ENCODE measurements at places on chromosomes 4 and X.

GRCh38 chr4:100591161-100591876 is 73.5 kb upstream of the EMCN start:
- DNase-seq = no peak

- DNase-seq = no peak
These were observed 160.0 kb downstream of the EFNB1 start for GRCh38 chrX:68988865-68989264.

DNA sequence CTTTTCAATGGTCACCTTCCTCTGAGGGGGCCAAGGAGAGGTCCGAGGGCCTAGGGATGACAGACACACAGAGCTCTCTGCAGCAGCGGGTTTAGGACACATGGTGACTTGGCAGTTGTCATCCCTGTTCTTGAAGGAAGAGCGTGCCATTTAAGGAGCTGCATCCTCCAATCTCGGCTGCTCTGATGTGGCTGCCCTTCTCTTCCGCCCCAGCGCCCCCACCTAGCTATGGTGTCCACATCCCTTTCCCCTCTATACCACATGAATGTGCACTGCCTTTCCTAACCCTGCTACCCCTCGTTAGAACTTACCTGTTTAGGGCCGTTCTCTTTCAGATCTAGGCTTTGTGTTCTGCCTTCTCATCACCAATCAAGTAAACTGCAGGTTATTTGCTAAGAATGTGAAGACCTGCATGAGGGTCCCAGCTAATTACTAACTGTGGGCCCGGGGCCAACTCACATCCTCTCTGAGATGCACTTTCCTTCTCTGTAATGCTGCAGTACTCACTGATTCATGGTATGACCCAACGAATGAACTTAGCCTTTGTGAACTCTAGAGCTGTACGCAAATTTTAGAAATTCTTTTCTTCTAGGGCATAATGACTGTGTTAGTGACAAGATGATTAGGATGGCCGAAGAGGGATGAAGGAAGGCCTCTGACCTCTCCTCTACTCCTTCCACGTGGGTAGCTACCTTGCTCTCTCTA is 38.2 kb downstream of the CHST7 start:
- DNase-seq = no peak

- DNase-seq = peak; percentile 75
These were observed 3.5 kb downstream of the ZXDA start for GRCh38 chrX:57906790-57907189.

DNA sequence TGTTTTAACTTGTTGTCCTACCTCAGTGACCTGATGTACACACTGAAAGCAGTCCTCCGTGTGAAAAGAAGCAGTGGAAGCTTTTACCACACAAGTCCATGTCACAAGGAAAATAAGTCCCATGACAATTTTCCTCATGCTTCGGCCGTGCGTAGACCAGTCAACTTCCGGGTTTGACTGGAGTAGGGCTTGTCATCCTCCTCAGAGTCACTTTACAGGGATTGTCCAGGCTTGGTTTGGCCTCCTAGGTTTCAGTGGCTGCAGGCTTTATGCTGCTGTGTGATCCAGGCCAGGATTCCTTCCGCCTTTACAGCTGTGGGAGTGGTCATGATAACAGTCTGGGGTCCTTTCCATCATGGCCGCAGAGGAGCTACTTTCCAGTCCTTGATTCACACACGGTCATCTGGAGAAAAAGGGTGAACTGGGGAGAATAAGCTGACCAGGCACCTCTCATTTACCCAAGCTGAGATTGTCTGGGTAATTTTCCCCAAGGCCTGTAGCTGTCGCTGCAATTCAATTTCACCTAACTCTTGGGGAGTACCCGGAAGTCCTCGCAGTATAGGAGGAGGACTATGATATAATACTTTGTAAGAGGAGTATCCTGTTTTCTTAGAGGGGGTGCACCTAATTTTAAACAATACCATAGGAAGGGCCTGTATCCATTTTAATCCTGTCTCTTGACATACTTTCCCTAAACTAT is 206.1 kb upstream of the KLF8 start:
- no peak for DNase-seq

DNA sequence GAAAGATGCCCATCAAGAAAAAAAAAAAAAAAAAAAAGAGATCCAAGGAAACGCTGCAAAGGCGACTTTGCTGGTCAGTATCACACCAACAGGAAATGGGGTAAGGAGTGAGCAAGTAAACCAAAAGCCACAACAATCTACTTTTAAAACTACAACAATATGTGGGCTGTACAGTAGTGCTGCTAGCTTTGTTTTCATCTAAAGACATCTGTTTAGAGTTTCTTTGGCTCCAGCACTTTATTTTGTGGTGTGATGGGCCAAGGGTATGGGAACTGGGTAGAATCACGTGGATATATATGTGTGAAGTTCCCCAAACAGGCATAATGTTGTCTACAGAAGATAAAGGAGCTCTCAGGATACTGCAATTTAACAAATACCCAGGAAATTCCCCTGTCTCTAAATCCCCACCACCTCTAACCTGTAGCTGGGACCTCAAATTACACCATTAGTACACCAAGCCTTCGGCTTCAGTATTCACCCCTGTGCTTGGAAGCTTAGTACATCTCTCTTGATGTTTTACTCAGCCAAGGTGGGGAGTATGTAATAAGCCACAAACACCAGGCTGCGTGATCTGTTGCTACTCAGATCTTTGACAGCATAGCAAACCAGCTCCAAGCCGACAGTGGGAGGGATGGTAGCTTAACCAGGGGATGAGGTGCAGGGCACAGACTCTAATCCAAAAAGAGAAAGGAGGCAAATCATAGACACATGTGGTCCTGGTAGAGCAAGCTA is 207.9 kb downstream of the HS6ST2 start:
- no peak for DNase-seq

GRCh38 chrX:55523356-55523755 is 33.7 kb upstream of the USP51 start:
- DNase-seq = no peak

DNA sequence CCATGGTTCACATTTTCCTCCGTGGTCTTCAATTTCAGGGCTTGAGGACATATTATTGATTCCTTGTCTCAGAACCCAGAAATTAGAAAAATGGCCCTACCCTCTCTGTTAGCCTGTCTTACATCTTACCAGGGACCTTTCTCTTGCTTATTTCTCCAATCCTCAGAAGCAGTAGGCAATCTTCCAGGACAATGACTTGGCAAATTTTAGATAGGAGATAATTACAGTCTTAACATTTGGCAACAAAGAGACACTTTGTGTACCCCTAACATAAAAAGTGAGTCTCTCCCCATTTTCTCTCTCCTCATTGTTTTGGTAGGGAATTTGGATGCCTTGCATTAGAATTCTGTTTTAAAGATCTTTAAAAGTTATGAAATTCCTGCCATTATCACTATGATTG is 778.1 kb upstream of the SLIT2 start:
- peak; percentile 44 for DNase-seq

GRCh38 chrX:129802863-129803262 is 23.1 kb downstream of the SASH3 start:
- DNase-seq = no peak

GRCh38 chr4:82555276-82555675 is 6.5 kb downstream of the TMEM150C start:
- DNase-seq = no peak

DNA sequence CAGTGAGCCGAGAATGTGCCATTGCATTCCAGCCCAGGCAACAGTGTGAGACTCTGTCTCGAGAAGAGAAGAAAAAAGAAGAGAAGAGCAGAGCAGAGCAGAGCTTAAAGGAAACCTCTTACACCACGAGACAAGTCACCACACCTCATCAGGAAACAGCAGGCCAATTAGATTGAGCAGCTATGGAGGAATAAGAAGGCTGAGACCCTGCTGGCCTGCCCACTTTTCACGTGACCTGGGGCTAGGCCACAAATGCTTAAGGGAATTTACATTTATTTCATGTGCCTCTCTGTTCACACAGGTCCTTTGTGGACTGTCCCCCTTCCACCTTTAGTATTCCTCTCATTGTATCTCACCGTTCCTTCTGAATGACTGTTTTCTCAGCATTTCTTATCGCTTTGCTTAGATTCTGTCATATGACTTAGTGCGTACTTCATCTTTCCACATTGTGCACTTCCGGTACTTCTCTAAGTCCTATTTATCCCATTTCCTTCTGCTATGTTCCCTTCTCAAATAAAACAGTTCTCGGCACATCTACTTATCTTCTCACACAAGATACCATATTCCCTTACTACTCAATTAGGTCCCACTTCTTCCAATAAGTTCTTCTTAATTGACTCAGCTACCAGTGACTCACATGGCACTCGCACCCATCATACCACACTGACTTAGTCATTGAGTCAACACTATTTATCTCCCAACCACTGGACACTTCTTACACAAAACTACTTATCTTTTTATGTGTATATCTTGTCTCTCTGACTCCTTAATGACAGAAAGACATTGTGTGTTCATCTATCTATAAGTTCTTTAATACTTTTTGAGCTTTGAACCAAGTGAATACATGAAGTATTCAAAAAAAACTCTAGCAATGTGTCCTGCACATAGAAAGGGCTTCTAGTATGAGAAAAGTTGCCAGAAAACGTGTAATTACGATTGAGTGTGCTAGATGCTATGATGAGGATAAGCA is 11.0 kb downstream of the CUL4B start:
- peak; percentile 94 for DNase-seq

DNA sequence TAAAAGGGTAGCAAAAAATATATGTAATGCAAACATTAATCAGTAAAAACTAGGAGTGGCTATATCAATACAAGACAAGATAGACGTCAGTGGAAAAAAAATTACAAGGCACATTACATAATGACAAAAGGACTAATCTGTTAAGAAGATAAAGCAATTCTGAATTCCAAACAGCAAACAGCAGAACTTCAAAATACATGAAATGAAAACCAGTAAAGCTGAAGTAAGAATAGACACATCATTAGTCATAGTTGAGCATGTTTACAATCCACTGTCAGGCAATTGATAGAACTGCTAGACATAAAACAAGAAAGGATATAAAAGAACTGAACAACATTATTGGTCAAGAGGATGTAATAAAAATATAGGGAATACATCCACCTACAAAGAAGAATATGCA is 12.2 kb downstream of the SULT1B1 start:
- DNase-seq = peak; percentile 92

- no peak for DNase-seq
These were observed 81.5 kb downstream of the FNIP2 start for GRCh38 chr4:158850371-158850770.

GRCh38 chr4:155085843-155086530 is 122.4 kb upstream of the NPY2R start:
- peak; percentile 63 for DNase-seq

DNA sequence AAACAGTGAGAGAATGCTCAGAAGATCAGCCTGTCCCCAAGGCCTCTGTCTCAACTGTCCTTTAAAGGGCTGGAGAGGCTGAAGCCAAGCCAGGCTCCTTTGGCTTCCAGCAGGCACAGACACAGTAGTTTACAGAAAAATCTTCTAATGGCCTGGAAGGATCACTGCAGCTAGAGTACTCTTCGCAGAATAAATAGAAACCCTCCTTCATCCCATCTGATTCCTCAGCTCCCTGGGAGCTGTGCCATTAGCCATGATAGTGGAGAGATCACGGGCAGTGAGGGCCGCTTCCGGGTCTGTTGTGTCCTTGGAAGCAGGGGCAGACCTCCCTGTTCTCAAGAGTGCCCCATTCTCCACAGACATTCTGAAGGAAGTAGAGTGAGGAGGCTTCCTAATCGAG is 63.1 kb downstream of the CCNI start:
- DNase-seq = no peak

- peak; percentile 71 for DNase-seq
These were observed 91.5 kb downstream of the HPRT1 start for GRCh38 chrX:134551376-134552048.

- DNase-seq = no peak
These were observed 50.0 kb downstream of the C4orf46 start for GRCh38 chr4:158621729-158622128.

Data from iris pigment epithelial cell (primary cell).